ENCODE measurements at places on chromosomes 1 and 21. TPM values are rescaled to one million over a fixed set of nuclear protein-coding genes. Genes with fewer than 3 reads are reported as not detected.
A peak's percentile ranks its signal among the peaks of the same experiment; 100 is the strongest.

GRCh38 chr1:226964611-226965486 lies 24.8 kb downstream of the COQ8A start:
- DNase-seq, result no peak

Gene NHLH1
- total RNA-seq, result 0.54 TPM

Gene FAM72A
- 29.1 TPM for total RNA-seq

- no peak for DNase-seq
Measured at GRCh38 chr1:171877701-171878100, 36.4 kb downstream of the DNM3 start.

DNA sequence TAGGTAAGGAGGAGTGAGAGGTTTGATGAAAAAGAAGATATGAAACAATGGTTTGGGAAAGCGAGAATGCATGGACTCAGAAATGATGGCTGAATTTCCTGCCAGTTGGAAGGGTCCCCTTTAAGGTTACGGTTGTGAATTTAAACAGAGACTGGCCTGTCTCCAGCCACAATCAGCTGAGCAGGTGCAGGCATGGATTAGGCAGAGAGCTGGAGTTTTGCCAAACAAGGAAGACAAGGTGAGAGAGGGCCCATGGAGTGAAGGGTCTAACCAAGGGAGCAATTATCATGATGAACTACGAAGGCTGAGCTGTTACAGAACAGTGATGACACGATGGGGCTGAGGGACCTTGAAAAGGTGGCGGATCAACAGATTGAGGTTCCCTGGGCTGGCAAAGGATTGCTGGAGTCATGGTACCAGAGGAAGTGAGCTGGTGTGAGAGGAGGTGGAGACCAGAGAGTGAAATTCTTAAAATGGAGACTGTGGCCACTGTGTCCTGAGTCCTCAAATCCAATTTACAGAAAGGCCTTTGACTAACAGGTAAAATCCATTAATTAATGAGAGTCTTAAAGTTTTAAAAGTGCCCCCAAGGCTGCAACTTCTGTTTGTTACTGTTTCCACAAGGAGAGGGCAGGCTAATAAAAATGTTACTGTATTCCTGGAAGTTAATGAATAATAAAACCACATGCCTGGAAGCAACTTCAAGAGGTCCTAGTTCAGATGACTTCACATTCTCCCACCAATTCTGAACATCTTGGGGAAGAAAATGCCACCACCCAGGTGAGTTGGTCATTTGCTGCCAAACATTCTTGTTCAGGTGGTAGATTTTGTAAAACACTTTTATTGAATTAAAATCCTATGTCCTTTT lies 41.5 kb downstream of the LHX9 start:
- DNase-seq, result no peak

- peak; percentile 84 for DNase-seq
Measured at GRCh38 chr1:231315887-231316286, 21.8 kb downstream of the EXOC8 start.

Gene CALML6
- total RNA-seq, result 0.59 TPM

Gene FMO5
- 0.12 TPM for total RNA-seq
